ENCODE measurements at places on chromosomes 7 and 10. TPM values are rescaled to one million over a fixed set of nuclear protein-coding genes. Genes with fewer than 3 reads are reported as not detected.

GRCh38 chr7:132433301-132433700 lies 143.0 kb downstream of the PLXNA4 start:
- DNase-seq = no peak

DNA sequence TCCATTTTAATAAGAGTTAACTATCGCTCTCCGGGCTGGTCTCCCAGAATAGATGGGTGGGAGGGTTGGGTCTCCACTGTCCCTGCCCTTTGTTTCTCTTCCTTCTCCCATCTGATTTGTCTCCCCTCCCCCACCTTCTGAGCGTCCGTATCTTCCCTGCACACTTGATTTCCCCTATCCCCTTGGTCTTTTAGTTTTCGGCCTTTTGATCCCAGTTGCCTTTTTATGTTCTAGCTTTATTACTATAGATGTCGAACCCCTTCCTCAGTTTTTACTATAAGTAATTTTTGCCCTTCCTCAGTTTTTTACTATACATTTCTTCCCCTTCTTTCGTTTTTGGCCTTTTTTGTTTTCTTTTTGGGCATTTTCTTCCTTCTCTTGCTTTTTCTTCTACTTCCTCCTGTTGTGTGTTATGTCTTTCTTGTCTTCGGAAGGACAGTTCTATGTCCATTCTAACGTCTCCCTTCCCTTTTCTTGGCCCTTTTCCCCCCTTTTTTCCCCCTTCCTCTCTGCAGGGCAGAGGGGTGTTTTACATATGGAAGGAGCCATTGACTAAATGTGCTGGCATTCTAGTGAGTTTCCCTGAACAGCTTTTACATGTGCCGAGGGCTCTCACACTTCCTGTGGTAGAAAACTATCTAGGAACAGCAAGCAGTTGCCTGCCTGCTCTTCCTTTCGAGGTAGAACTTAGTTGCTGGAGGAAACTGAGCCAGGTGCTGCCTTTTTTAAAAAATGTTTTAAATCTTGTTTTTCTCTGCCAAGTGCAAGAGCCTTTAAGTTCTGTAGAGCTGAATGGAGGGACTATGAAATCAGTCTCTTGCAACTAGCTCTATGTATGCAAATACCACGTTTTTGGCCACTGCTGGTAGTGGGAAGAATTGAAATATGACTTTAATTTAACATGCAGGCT lies 2.8 kb downstream of the TET1 start:
- DNase-seq = no peak

GRCh38 chr7:75616421-75617167 lies 122.1 kb downstream of the HIP1 start:
- DNase-seq = no peak

- DNase-seq = no peak
These were observed 4.2 kb downstream of the TMEM60 start for GRCh38 chr7:77794000-77794399.

DNA sequence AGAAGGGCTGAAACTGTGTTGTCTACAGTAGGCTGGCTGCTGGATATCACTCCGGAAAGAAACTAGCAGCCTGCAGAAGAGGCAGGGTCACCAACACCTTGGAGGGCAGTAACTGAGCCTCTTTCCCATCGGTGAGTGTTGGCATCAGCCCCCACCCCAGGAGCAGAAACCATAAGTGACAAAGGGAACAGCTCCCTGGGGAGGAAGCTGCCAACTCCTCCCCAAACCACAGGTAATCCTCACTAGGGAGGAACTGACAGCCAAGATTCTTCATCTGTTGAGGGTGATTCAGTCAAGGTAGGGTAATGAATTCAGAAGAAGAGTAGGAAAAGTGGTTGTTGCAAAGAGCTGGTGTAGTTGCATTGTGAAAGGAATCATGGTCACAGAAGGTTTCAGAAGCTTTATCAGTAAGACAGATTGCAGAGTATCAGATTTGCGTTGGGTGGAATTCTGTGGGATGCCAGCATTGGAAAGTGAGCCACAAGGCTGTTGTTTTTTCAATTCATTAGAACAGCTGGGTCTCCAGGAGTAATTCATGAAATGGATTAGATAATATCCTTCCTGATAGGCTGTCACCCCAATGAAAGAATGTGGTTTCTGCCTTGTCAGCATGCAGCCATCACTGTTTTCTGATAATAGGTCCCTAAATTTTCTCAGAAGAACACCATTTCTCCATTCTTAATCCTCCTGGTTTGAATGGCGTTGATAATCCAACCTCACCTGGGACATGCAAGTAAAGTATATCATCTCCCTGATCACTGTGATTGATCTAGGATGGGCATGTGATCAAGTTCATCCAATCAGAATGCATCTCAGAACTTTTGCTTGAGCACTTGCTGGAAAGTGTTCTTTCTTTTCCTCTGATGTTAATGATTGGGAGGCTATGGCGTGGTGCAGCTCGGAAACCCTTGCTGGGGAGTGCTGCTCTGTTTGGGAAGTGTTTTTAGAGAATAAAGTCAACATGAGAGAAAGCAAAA lies 75.0 kb upstream of the CTBP2 start:
- no peak for DNase-seq

- DNase-seq = no peak
These were observed 158.5 kb downstream of the VPS50 start for GRCh38 chr7:93390660-93391059.

DNA sequence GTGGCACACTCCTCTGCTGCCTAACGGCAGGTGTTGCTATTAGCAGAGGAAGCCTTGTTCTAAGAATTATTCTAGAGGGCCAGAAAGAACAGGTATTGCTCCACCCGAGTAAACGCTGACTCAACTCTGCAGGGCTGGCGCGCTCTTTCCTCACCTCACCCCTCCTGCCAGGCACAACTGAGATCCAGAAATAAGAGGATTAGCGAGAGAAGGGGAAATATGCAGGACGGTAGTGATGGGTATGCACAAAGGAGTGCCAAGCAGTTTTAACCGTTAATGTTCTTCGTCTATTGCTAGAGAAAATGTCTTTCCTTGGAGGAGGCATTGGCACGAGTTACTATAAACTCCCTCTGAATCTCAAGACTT lies 369 bp upstream of the SCIN start:
- DNase-seq = no peak

DNA sequence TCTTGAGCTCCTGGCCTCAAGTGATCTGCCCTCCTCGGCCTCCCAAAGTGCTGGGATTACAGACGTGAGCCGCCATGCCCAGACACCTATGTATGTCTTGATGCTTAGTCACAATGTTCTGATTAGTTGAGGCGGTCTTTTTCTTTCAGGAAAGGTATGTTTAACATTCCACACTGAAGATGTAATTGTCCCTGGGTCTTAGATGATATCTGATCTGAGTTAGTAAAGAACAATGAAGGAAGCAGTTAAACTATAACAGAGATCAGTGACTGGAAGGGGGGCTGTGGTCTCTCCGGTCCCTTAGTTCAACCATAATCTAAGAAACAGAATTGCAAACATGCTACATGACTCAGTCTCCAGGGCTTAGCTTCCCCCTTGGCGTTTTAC lies 31.5 kb upstream of the SH2D4B start:
- DNase-seq = no peak

DNA sequence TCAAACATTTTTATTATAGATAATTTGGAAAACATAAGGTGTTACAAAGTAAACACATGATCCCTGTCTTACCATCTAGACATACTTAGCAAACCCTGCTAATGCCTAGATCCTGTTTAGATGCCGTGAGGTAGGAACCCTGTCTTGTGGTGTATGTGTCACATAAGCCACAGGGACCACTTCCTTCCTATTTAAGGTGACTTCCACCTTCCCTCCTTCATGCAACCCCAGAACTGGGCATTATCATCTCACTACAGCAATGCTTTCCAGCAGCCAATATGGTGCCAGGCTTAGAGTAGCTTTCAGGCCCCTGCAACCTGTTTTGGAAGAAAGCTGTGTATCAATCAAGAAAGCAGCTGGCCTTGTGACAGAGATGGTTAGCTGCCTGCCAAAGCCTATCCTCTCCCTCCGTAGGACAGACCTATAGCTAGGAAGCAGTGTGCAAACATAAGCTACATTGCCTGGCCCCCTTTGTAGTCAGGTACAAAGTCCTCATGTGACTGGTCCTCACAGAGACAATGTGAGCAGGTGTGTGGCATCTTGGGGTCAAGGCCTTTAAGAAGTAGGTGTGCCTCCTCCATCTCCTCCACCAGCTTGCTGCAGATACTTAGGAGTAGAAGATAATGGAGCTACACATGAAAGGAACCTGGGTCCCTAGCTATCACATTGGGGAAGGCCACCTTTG lies 146.8 kb downstream of the SPAG6 start:
- DNase-seq = no peak

DNA sequence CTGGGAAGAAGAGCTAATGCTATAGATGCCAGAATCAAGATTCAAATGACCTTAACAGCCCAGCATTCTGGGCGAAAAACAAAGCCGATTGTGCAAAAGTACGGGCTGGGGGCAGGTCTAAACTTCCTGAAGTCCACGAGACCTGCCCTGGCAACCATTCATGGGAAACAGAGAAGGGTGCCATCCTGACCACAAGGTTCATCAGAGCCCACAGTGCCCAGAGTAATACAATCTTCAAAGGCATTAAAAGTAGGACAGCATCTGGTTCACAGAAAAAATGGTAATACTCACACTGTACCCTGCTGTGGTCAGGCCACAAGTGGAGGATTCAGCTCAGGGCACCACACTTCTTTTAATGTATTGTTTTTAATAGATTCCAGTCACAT lies 36.1 kb downstream of the SORBS1 start:
- DNase-seq = no peak

GRCh38 chr7:151447901-151448260 lies 7.9 kb upstream of the CRYGN start:
- DNase-seq = no peak

GRCh38 chr10:89369156-89370105 lies 8.4 kb upstream of the IFIT1B start:
- DNase-seq = no peak

DNA sequence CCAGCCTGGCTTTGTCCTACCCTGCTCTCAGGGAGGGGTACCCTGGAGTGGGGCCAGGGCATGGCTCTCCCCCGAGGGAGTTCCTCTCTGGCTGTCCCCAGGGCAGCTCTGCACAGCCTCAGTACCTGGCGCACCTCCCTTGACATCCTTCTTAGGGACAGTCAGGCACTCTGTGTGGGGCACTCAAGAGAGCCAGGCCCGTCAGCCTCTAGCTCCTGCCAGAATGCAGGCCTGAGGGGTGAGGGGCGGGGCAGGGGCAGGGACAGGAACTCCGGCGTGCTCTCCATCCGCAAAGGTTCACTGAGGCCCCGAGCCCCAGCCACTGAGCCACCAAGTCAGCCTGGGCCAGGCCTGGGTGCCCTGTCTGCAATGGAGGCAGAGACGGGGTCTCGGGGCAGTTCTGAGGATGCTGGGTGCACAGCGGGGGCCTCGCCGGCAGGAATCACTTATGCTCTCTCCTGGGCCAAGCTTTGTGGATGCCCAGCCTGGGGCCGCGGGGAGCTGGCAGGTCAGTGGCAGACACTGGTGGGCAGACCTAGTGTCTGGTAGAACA lies 10.1 kb downstream of the LIMK1 start:
- DNase-seq = no peak

DNA sequence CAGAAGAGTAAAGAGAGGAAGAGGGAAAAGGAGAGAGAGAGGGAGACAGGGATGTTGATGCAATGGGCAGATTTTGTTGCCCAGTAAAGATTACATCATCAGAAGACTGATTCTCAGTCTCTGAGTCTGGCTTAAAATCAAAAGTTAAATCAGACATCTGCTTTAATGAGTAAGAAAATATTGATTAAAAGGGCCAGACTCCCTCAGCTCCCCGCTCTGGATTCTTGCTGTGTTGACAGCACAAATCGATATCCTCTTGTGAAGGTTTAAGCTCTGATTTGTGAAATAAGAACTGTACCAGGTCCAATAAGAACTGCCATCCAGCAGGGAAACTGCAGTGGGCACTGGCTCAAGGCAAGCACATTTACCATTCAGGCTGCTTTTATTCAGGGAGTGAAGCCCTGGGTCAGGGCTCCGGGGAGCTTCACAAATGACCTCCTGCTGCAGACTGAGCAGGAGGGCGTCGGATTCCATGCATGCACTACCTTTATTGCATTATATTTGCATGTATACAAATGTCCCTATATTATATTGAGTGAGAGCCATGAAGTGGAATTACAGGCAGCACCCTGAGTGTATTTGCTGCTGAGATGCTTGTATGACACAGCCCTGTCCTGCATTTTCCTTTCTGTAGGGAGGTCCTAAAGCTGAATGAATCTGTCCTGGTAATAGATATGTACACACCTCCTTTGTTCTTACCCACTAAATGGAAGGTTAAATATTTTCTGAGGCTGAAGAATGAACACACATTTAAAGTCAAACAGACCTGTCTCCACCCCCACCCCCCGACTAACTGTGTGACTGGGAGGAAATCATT lies 401.5 kb downstream of the REEP3 start:
- no peak for DNase-seq

DNA sequence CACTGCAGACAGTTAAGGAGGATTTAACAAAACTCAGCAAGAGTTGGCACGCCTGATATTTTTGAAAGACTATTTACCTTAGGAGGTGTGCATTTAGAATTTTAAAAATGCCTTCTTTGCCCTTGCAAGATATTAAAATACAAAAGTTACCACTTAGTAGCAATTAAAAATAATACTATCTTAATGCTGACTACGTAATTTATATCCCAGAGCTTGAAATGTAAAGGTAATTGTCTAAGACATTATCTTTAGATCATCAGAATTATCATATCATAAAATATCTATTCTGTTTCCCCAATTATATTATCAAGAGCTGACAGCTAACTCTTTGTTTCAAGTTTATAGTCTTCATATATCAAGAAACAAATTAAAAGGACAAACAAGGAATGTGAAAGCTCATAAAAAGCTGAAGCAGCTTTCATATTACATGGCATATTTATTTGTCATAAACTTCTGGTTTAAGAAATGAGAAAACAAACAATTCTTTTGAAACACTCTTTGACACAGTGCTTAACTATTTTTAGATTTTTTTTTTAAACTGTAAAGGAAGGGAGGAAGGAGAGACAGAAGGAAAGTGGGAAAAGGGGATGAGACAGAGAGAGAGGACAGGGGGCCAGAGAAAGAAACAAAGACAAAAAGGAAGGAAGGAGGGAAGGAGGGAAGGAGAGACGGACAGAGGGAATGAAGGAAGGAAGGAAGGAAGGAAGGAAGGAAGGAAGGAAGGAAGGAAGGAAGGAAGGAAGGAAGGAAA lies 73.5 kb downstream of the RTKN2 start:
- no peak for DNase-seq

DNA sequence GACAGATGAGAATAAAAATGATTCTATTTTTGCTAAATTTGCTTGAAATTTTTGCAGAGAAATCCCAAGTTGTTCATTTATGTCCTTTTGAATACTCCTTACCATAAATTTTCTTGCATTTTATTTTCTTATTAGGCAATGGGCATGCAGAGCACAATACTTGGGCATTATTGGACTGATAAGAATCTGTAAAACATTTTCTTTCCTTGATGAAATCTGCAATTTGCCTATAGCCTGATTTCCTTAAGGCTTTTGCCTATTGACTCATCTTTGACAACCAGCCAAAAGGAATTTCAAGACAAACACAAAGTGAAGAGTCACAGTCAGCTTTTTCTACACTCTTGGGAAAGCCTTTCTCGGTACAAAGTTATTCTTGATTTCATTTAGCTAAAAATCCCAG lies 30.5 kb upstream of the GNAT3 start:
- no peak for DNase-seq

Gene AMPH
- polyA plus RNA-seq = 2.5 TPM

Gene MUC3A
- polyA plus RNA-seq = not detected

Gene COL28A1
- 0.26 TPM for polyA plus RNA-seq

Gene HABP2
- not detected for polyA plus RNA-seq

Gene SPDYE5
- polyA plus RNA-seq = not detected

Gene HOXA1
- polyA plus RNA-seq = 0.59 TPM

Gene PRR15
- 18.4 TPM for polyA plus RNA-seq

Gene ARMC10
- 37.6 TPM for polyA plus RNA-seq

Gene BUD31
- polyA plus RNA-seq = 135 TPM

Gene TNKS2
- 16.7 TPM for polyA plus RNA-seq

Gene FAM131B
- 1.0 TPM for polyA plus RNA-seq

Gene DPP6
- not detected for polyA plus RNA-seq

Measured in aorta (tissue), 5 donors.